IPS-NIHi11 (cell line): ENCODE measurements at places on chromosomes 2 and 18.

GRCh38 chr2:127810156-127810618 is 784 bp downstream of the WDR33 start:
- DNase-seq = peak; percentile 26

DNA sequence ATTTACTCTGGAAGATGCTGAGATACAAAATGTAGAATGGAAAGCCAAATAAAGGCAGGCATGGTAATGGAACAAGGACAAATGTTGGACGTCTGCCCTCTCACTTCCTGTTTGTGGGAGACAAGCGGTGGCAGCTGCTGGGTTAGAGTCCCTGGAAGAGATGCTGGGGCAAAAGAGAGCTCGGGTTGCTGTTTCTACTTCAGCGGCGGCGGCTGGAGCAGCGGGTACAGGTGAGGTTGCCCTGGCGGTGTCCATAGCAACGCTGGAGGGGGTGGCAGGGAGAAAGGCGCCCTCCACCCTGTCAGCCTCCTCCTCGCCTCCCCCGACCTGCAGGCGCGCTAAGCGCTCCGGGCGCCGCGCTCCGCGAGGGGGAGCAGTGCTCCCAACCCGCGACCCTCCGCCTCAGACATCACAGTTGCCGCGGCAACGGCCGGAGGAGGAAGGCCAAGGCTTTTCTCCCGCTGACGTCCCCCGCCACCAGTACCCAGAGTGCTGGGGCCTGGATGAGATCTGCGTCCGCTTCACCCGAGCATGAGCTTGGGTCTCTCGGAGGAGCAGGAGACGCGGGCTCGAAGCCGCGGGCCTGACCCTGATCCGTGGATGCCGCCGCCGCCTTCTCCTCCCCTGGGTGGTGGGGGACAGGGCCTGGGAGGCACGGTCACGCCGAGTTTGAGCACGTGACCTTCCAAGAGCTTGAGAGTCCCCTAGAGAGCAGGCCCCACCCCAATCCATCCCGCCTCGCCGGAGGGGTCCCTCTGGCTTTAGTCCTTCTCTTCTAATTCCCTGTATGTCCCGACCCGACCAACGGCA is 65.6 kb downstream of the NOL4 start:
- peak; percentile 76 for DNase-seq

GRCh38 chr2:149076863-149077412 is 38.4 kb downstream of the LYPD6B start:
- peak; percentile 38 for DNase-seq

- DNase-seq = no peak
Measured at GRCh38 chr18:37637478-37637850, 71.9 kb upstream of the CELF4 start.

GRCh38 chr2:198717451-198717850 is 740.3 kb downstream of the SATB2 start:
- no peak for DNase-seq

- DNase-seq = no peak
Measured at GRCh38 chr2:165563468-165564225, 94.1 kb downstream of the CSRNP3 start.

- no peak for DNase-seq
Measured at GRCh38 chr2:40877734-40878288, 425.9 kb upstream of the SLC8A1 start.

DNA sequence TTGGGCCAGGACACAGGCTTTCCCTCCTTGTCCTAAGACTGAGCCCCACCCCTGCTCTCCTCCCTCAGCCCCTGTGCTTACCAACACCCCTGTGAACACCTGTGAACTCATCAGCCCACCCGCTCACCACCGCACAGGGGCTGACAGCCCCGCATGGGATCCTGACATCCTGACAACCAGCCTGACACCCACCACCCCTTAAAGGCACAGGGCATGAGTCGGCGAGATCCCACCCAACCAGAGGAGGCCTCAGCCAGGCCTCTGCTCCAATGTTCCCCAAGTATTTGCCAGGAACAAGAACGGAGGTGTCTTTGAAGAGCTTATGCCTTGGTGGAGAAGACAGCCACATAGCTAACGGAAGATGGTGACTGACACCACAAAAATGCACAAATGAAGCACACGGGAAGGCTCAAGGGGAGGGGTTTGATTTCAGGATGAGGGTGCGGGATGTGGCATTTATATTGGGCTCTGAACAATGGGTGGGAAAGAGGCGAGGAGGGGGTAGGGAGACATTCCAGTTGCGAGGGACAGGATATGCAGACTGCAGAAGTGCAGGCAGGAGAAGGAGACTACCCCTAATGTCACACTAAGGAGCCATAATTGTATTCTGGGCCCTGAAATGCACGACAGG is 11.0 kb downstream of the RAB11FIP5 start:
- peak; percentile 44 for DNase-seq

DNA sequence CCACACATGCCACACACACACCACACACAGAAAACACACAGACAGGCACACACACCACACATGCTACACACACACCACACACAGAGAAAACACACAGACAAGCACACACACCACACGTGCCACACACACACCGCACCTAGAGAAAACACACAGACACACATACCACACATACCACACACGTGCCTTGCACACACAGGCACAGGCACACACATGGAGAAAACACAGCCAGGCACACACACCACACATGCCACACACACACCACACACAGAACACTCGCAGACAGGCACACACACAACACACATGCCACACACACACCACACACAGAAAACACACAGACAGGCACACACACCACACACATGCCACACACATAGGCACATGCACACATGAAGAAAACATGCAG is 242.1 kb upstream of the MYT1L start:
- DNase-seq = no peak

- no peak for DNase-seq
Measured at GRCh38 chr18:33115917-33116316, 324.6 kb downstream of the CCDC178 start.

DNA sequence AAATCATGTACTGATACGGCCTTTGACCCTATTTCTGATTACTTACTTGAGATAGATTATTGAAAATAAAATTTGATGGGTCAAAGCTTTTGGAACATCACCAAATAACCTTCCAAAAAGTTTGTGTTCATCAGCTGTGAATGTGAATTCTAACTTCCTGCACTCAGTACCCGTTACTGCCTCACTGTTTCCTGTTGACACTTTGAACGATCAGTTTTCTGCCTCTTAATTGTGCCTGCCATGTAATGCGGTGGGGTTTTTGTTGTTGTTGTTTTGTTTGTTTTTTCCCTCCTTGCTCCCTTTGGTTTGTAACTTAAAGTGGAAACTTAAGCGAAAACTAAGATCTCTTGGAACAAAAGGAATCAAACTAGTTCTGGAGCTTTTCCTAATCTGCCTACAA is 18.9 kb downstream of the ATG16L1 start:
- no peak for DNase-seq

GRCh38 chr18:49730951-49731391 is 82.4 kb downstream of the ACAA2 start:
- DNase-seq = peak; percentile 11

DNA sequence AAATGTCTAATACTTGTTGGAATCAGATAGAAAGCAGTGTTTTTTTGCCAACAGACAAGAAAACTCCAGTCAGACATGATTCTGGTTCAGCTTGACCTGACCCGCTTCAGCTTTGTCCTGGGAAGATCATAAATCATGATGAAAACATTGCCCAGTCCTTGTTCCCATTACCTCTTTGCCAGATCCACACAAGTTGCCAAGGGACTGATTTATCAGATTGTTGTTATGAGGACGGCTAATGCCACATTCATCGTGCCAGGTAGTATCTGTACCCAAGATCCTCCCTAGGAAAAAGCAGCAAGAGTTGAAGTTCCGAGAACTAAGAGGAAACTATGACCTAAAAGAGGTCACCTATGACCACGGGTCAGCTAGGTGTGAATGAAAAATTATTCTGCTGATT is 39.0 kb downstream of the SLC40A1 start:
- DNase-seq = no peak

- DNase-seq = peak; percentile 3
Measured at GRCh38 chr2:132038179-132038882, 123.4 kb downstream of the ANKRD30BL start.

DNA sequence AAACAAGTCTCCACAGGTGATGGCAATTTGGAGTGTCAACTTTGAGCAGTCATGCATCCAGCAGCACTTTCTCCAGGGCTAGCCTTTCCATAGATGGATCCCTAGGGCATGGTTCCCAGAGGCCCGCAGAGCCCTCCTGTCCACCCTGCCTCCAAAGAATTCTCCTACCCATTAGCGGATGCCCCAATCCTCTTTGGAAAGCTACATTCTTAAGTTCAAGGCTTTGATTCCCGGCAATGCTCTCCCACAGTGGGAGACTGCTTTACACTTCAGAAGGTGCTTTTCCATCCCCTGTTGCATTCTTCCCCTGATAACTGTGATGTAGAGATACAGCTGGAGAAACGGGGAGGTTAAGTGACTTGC is 61.3 kb downstream of the ACAA2 start:
- DNase-seq = no peak

DNA sequence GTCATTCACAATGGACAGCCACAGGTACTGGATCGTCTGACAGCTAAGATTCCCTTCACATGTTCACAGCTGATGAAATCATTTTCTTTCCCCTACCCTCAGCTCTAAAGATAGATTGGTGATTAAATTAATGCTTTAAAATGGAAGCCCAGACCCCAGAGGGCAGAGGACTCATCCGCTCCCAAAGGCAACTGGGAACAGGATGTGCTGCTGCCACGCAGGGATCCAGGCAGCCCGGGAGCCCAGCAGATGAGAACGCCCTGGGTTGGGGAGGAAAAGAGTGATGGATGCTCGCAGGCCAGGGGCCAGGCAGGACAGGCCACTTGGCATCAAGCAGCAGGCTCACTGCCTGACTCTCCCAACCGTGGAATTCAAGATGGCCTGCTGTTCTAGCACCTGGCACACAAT is 41.3 kb downstream of the HDHD2 start:
- no peak for DNase-seq

DNA sequence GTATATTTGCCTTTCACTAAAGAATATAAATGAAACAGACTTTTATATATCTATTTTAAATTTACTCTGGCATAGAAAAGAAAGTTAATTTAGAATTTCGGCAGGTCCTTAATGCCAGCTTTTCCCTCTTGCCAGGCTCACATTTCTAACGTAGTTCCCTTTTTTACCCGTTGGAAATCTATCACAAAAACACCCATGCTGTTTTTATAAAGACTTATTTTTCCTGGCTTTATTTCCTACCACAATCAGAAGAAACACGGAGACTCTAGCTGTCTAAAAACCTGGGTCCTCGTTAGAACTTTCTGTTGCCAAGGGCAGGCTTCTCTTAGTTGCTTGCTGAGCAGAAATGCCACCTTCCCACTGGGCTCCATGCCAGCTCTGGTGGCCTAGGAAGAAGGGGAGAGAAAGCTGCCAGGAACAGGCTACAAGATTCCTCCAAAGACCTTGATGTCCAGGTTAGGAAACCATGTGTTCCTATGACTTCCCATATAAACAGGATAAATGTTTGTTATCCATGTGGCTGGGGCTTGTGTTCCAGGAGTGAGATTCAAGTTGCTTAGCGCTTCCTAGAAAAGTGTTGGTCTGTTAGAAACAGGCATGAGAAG is 17.8 kb upstream of the TMEM18 start:
- no peak for DNase-seq

- DNase-seq = no peak
Measured at GRCh38 chr2:202290970-202291369, 25.4 kb downstream of the NOP58 start.
